H9 (cell line): ENCODE measurements at places on chromosomes 1 and 21. TPM values are rescaled to one million over a fixed set of nuclear protein-coding genes. Genes with fewer than 3 reads are reported as not detected.

The DCST1 gene
- not detected in 2 replicates for total RNA-seq

The CHRNB2 gene
- total RNA-seq = 1.8 and 1.9 TPM in 2 replicates

GRCh38 chr1:230850547-230850946, 17.8 kb downstream of the C1orf198 start:
- peaks cover 3% of the 10 kb centered on the region; the same call in 1 of the 2 replicates for H3K4me1 ChIP-seq
- H3K36me3 ChIP-seq = peaks cover 39% of the 10 kb centered on the region
- no peak overlapping the region for H3K27ac ChIP-seq
- H3K27me3 ChIP-seq = no peaks in the 10 kb centered on the region
- no peak overlapping the region for H3K4me3 ChIP-seq

DNA sequence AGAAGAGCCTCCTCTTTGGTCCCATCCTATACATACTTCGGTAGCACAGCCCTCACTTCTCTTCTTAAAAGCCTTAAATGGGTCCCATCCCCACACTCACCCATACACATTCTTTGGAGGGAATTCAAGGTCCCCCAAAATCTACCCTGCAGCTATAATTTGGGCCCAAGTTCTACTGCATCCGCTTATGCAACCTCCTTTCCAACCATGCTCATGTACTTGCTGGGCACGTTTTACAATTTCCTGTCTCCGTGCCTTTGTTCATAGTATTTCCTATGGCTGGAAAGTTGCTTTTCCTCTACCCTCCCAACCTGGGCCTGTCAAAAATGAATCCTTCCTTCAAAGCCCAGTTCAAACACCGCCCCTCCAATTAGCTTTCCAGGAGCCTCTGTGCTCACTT, 99.7 kb downstream of the SLC45A1 start:
- peaks cover 15% of the 10 kb centered on the region; the same call in 2 of the 3 replicates for H3K36me3 ChIP-seq
- H3K27me3 ChIP-seq = no peaks in the 10 kb centered on the region
